ENCODE measurements at places on chromosomes 2 and 18.

- no peaks in the 10 kb centered on the region for H3K36me3 ChIP-seq
- H3K4me3 ChIP-seq: no peak overlapping the region
- H3K27ac ChIP-seq: no peak overlapping the region
- DNase-seq: no peak
These were observed 9.1 kb downstream of the MARCHF4 start for GRCh38 chr2:216363221-216363620.

DNA sequence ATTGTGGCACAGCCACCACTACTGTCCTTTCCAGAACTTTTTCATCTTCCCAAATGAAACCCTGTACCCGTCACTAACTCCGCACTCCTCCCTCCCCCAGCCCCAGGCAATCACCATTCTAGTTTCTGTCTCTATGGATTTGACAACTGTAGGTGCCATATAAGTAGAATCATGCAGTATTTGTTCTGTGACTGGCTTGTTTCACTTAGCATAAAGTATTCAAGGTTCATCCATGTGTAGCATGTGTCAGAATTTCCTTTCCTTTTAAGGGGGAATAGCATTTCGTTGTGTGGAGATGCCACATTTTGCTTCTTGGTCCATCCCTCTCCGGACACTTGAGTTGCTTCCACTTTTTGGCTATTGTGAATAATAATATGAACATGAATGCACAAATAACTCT, 842 bp upstream of the CKAP2L start:
- H3K27ac ChIP-seq: peak overlapping the region; percentile 81
- no peaks in the 10 kb centered on the region for H3K27me3 ChIP-seq
- peaks cover 20% of the 10 kb centered on the region for H3K36me3 ChIP-seq
- DNase-seq: no peak
- H3K4me1 ChIP-seq: peaks cover 50% of the 10 kb centered on the region

DNA sequence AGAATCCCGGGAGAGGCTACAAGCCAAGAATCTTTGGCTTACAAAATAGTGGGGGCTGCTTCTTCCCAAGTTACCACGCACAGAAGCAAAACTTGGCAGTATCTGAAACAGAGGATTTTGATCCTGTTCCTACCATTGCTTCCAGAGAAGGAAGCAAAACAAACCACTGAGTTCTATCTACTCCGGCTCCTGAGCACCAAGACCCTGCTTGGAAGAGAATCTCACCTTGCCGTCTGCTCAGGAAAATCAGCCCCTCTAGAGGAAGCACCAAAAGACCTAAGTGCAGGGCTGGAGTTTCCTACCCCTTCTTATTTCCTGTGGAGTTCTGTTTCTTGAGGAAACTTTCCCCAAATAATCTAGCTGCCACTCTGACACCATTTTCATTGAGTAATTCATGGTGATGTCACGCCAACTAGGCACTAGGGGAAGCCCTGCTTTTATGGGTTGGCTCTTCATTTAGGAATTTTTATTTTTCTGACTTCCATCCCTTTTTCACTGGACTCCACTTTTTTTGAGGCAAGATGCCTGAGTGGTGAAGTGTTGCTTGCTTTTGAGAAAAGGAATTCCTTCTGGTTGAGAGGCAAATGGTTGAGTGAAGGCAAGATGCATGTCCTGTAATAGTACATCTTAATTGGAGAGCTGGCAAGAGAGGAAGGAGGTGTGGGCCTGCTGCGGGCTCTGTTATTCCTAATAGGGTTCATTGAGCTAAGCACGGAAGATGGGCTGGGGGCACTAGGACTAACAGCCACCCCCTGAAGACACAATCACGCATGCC, 36.8 kb upstream of the EML4 start:
- DNase-seq: no peak
- peaks cover 93% of the 10 kb centered on the region for H3K4me1 ChIP-seq
- peak overlapping the region; percentile 67 for H3K4me3 ChIP-seq

DNA sequence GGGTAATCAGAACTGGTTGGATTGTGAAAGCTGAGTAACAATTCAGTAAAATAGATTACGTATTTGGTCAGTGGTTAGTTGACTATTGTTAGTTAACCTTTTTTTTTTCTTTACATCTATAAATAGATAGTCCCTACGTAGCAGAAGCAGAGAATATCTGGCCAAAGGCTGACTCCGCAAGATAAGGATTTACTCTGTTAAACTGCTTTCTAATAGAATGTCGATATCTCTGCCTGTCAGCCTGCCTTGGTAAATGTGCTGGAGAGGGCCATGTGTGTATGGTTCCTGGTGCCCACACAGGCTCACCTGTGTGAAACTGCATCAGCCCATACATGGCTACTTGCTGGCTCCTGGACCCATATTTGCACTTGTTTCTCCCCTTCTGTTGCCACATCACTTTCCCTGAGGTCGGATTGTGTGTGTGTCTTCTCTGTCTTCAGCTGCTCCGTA, 94.4 kb downstream of the CRIM1 start:
- no peak for DNase-seq
- no peaks in the 10 kb centered on the region for H3K4me1 ChIP-seq
- H3K27me3 ChIP-seq: peaks cover 2% of the 10 kb centered on the region
- H3K36me3 ChIP-seq: peaks cover 2% of the 10 kb centered on the region
- H3K4me3 ChIP-seq: no peak overlapping the region

DNA sequence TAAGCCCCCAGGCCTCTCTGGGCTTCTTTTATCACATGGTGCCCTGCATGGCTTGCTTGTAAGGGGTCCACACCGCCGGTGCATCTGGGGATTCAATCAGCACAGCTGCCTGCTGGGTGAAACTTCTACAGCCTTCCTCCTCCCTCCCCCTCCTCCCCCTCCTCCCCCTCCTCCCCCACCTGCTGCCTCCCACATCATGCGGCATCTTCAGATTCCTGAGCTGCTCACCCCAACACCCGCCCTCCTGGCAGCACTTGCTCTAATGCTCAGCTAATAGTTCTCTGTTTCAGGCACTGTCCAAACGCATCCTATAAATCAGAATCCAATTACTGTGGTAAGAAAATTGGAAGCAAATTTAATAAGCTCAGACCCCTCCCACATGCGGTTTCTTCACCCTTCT, 150.7 kb downstream of the GALNT14 start:
- no peak overlapping the region for H3K27ac ChIP-seq
- no peaks in the 10 kb centered on the region for H3K4me1 ChIP-seq
- no peak overlapping the region for H3K4me3 ChIP-seq
- H3K27me3 ChIP-seq: peaks cover 2% of the 10 kb centered on the region

DNA sequence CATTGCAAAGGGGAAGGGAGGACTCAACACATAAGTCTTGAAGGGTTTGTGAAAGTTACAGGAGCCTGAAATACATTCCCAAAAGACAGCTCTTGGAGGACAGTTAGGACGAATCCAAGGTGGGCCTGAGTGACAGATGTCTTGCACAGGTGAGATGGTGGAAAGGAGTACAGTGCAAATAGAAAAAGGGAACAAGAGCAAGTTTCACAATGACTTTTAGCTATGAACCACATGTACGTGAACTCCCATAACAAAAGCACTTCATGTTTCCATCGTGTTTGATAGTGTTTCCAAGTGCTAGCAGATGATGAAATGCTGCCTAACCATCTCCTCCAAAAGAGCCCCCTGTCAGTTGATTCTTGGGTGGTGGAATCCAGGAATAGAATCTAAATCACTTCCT, 1.8 kb downstream of the IL18RAP start:
- H3K4me1 ChIP-seq: peaks cover 98% of the 10 kb centered on the region
- H3K27me3 ChIP-seq: no peaks in the 10 kb centered on the region
- DNase-seq: no peak
- peaks cover 68% of the 10 kb centered on the region for H3K36me3 ChIP-seq
- H3K27ac ChIP-seq: peak overlapping the region; percentile 98
- H3K4me3 ChIP-seq: peak overlapping the region; percentile 90

DNA sequence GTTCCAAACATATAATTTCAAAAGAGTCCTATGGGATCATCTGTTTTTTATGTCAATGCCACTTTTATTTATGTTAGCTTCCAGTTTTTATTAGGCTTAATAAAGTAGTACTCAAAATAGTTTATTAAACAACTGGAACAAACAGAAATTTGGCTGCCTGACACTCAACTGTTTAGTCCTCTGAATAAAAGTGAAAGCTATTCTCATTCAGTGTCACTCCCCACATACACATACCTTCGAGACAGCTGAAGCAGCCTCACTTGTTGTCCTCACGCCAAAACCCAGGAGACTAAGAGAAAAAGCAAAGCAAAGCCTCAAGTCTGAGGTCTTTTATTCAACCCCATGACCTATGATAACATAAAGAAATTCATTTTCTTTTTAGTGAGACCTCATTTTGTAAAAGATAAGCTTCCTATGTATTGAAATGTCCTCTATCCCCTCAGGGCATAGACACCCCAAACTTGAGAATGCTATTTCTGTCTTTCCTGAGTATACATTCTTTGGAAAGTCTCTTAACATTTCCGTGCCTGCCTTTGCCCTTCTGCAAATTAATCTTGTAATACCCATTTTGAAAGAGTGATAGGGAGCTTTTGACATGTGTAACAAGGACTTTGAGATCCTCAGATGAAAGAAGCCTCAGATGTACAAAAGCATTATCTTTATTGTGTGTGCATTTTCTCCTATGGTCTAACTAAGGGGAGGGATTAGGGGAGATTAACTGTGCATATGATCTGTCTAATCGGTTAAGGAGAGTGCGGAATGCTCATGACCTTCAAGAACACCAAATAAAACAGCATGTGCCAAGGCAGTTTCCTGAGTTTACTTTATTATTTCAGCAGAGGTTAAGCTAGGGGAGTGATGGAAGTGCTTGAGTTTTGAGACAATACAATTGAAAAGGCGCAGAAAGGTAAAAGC, 1523.7 kb upstream of the PIK3C3 start:
- no peak overlapping the region for H3K27ac ChIP-seq
- no peak for DNase-seq
- no peaks in the 10 kb centered on the region for H3K4me1 ChIP-seq
- H3K27me3 ChIP-seq: no peaks in the 10 kb centered on the region

GRCh38 chr2:19021100-19021476, 337.3 kb downstream of the OSR1 start:
- H3K36me3 ChIP-seq: no peaks in the 10 kb centered on the region
- DNase-seq: no peak
- no peak overlapping the region for H3K4me3 ChIP-seq
- no peaks in the 10 kb centered on the region for H3K4me1 ChIP-seq

DNA sequence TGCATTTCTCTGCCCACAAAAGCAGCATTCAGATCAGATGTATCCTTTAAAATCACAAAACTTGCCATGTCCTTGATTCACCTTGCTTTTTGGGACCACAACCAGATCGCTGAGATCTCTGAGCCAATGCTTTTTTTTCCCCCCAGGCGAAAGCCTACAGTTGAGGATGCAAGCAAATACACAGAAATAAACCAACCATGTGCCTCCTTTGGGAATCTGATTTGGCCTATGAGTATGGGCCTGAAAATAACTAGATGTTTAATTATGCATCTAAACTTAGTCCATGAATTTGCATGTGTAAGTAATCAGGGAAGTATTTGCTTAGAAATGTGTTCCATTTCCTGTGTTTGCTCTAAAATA, 49.7 kb upstream of the CDC42EP3 start:
- no peaks in the 10 kb centered on the region for H3K4me1 ChIP-seq
- no peak overlapping the region for H3K27ac ChIP-seq
- no peaks in the 10 kb centered on the region for H3K36me3 ChIP-seq
- peaks cover 14% of the 10 kb centered on the region for H3K27me3 ChIP-seq
- H3K4me3 ChIP-seq: no peak overlapping the region

GRCh38 chr2:53442783-53443182, 324.8 kb upstream of the CHAC2 start:
- no peaks in the 10 kb centered on the region for H3K36me3 ChIP-seq
- no peak overlapping the region for H3K4me3 ChIP-seq
- H3K27ac ChIP-seq: no peak overlapping the region
- DNase-seq: no peak

DNA sequence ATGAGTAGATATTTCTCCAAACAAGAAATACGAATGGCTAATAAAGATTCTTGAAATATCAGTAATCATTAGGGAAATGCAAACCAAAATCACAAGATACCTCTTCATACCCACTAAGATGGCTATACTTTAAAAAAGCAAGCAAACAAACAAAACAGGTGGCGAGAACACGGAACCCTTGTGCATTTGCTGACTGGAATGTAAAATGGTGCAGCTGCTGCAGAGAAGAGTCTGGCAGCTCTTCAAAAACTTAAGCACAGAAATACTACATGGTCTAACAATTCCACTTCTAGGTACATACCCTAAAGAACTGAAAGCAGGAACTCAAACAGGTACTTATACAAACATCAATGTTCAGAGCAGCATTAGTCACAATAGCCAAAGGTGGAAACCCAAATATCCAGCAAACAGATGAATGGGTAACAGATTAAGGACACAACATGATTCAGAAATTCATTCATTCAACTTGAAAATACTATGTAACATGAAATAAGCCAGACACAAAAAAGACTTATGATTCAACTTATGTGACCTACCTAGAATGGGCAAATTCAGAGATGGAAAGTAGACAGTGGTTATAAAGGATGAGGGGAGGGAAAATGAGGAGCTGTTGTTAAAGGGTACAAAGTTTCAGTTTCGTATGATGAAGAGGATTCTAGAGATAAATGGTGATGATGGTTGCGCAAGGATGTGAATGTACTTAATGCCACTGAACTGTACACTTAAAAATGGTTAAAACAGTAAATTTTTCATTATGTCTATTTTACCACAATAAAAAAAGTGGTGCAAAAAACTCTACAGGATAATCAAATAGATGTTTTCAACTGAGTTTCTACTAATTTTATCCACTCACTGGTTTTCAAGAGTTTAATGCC, 26.9 kb upstream of the GPR75 start:
- H3K36me3 ChIP-seq: peaks cover 54% of the 10 kb centered on the region
- no peak overlapping the region for H3K4me3 ChIP-seq
- no peak for DNase-seq
- peak overlapping the region; percentile 0 for H3K27ac ChIP-seq
- no peaks in the 10 kb centered on the region for H3K27me3 ChIP-seq

DNA sequence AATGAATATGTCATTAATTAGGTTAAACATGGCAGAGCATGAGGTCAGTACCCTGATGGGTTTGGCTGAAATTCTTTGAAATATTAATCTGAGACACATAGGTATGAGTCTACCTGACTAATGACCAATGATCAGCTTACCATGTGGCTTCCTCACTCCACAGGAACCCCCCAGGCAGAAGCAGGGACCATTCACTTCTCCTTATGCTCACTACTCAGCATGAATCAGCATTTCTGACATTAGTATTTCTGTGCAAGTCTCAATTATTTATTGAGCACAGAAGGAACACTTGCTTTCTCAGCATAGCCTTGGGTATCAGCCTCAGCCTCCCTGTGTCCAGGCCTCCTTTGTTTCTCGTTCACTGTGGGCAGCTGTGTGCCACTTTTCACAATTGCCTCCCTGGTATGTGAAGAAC, 9.3 kb upstream of the KCNE4 start:
- no peaks in the 10 kb centered on the region for H3K36me3 ChIP-seq
- no peak overlapping the region for H3K27ac ChIP-seq
- no peak overlapping the region for H3K4me3 ChIP-seq
- no peaks in the 10 kb centered on the region for H3K27me3 ChIP-seq

Measured in activated T-helper 1 cell treated with anti-CD3 and anti-CD28 coated beads, Interleukin-12 subunit alpha, Interleukin-12 subunit beta, Interleukin-2, Interleukin-4 antibody, amounts not matched to agents 30 ng/mL and 10 ng/mL and 1 ng/mL, durations not matched to agents 14 hours and 24 hours and 36 hours (primary cell).